ENCODE measurements at places on chromosomes 11 and 22.
A peak's percentile ranks its signal among the peaks of the same experiment; 100 is the strongest.

- DNase-seq: peak; percentile 85
Measured at GRCh38 chr11:124961972-124962609, 8.1 kb downstream of the CCDC15 start.

GRCh38 chr22:21589396-21589795, 21.9 kb downstream of the UBE2L3 start:
- DNase-seq: no peak

DNA sequence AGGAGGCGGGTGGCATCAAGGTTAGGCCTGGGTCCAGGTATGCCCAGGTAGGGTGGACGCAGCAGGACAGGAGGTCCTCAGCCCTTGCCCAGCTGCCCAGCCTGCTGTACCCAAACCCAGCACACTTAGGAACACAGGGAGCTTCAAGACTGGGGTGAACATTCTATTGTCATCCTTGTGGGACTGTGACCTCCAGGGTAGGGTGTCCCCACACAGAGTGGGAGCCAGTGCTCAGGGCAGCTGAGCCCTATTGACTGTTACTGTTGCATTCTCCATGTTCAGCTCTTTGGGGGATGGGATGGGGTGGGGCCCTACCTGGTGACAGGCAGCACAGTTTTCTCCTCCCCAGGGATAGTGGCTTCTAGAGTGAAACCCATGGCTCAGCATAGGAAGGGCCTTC, 106.0 kb downstream of the BCR start:
- DNase-seq: no peak

DNA sequence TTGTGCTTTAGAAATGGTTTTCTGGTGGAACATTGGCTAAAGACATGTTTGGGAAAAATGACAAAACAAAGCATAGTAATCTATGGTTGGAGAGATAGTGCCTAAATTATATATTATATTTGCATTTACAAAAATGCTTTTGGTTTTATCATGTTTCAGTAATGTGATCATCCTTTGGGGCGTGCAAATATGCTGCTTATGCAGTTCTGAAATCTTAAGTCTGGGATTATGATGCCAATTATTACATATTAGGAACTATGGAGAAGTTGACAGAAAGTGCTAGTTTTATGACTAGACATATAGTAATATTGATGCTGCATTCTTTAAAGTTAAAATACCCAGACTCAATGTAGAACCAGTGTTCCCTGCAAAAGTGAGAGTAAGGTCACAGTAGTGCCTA, 655.0 kb downstream of the METTL15 start:
- DNase-seq: no peak

DNA sequence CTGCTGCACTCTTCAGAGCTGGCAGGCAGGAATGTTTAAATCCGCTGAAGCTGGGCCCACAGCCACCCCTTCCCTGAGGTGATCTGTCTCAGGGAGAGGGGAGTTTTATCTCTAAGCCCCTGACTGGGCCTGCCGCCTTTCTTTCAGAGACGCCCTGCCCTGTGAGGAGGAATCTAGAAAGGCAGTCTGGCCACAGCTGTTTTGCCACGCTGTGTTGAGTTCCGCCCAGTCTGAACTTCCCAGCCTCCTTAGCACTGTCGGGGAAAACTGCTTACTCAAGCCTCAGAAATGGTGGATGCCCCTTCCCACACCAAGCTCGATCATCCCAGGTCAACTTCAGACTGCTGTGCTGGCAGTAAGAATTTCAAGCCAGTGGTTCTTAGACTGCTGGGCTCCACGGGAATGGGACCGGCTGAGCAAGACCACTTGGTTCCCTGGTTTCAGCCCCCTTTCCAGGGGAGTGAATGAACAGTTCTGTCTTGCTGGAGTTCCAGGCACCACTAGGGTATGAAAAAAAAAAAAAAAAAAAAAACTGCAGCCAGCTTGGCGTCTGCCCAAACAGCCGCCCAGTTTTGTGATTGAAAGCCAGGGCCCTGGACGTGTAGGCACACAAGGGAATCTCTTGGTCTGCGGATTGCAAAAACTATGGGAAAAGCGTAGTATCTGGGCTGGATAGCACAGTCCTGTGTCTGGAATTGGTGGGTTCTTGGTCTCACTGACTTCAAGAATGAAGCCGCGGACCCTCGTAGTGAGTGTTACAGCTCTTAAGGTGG, 127.4 kb downstream of the SPON1 start:
- no peak for DNase-seq

DNA sequence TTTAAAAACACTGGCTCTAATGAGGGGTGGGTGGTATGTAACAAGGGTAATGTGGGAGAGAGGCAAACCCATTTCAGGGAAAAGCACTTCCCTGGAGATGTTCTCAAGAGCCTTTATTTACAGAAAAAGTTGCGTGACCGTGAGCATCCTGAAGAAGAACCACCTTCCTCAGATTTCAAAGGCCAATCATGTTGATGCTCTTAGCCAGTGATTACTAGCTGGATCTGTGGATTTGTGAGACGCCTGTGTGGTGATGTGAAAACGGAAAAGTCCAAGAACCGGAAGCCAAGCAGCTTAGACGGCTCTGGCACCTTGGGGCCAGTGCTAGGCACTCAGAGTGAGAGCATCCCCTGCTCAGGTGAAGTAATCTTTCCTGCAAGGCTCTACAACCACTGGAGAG, 12.6 kb upstream of the UBASH3B start:
- DNase-seq: no peak

DNA sequence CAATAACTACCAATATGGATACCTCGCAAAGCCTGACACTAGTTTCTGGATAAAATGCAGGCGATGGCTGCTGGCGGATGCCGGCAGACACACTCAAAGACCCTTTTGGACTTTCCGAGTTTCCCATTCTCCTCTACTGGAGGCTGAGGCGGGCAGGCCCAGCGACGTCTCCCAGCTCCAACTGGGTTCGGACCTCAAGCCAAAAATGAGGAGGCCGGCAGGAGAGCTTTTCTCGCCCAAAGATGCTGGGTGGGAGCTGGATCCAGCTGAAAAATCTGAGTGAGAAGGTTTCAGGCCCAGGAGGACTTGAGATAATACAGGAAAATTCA, 428 bp upstream of the FEZ1 start:
- no peak for DNase-seq

GRCh38 chr22:29635734-29636357, 32.4 kb downstream of the NF2 start:
- DNase-seq: peak; percentile 87

GRCh38 chr11:27524155-27524554, 17.6 kb upstream of the LIN7C start:
- no peak for DNase-seq

DNA sequence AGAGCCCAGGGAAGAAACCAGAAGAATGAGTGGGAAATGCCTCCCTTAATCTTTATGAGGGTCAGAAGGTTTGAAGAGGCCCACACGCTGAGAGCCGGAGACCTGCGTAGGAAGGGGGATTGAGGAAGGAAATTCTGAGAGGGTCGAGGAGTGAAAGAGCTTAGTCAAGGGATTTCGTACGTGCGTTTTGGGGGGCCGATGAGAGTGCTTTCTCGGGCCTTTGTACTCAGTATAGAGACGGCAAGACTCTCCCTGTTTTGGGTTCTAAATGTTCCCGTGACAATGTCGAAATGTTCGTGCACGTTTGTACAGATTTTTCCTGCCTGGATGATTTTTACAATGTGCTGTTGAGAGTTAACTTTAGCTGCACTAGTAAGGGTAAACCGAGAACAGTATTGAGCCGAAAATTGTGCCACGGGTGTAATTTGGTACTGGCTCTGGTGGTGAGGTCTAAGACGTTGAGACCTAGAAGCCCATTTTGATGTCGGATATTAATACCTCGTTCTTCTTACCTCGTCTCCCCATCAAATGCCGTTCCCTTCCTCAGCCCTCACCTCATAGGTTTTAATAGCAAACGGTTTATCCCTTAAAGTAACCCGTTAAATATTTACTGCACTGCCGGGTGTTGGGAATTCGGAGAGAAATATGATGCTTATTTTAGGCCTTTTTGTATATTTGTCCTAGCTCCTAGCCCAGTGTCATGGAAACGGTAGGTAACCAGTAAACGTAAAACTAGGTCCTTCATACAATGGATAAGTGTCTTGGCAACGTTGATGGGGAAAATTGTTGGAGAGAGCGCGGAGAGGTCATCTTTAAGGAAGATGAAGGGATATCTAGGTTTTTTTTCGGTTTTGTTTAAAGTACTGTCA, 734 bp downstream of the C11orf58 start:
- DNase-seq: peak; percentile 44

Measured in Kasumi-1 (cell line).